ENCODE measurements at places on chromosomes 16 and 17.

DNA sequence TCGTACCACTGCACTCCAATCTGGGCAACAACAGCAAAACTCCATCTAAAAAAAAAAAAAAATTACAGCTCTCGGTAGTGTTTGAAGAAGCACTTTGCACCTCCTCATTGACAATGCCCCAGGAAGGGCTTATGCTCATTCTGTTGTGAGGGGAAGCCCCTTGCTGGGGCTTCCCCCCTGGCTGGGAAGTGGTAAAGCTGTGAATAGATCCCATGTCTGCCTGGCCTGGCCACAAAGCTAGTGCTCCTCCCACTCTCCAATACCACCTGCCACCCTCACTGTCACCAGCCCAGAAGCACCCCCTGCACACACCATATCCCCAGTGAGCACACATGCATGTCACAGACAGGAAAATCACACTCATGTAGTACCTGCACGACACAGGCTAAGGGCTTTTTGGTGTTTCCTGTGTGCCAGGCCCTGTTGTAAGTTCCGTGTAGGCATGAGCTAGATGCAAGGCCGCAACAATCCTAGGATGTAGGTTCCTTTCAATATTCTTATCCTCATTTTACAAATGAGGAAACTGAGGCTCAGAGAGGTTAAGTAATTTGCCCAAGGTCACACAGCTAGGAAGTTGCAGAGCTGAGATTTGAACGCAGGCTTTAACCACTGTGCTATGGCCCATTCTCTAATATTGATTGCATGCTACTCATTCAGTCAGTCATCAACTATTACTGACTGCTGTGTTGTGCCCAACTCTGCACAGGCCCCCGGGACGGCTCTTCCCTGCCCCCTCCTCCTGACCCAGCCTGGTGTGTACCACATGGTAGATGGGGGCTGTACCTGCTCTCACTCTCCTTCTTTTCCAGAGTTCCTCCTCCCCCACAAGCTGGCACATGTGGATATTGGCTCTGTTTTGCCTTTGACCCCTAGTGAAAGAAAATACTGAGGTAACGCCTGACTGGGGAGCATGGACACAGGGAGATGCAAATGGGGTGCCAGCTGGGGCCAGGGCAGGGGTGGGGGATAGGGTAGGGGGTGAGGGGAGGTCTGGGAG lies 11.9 kb upstream of the COL1A1 start:
- DNase-seq = no peak

DNA sequence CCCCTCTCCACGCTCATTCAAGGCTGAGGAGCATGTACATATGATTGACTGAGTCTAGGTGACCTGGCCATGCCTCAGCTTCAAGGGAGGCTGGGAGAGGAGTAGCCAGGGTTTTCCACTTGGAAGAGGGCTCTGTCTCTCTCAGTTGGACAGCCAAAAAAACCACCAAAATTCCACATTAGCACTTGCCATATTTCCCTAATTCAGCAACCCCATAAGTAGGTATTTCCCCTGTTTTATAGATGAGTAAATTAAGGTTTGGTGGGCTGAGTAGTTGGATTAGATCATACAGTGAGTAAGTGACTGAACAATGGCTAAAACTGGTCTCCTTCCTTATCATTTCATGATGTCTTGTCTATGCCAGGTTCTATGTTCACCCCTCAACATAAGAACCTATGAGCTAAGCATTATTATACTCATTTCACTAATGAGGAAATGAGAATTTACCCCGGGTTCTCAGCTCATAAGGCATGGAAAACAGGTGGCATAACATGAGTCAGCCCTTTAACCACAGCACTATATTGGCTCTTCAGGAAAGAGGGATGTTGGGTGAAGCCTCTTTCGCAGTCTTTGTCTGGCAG lies 68.0 kb upstream of the GAS7 start:
- no peak for DNase-seq

GRCh38 chr17:46773221-46773605 lies 45.3 kb downstream of the WNT3 start:
- no peak for DNase-seq

GRCh38 chr16:81564421-81564911 lies 119.9 kb downstream of the CMIP start:
- DNase-seq = no peak

- no peak for DNase-seq
Measured at GRCh38 chr16:20901436-20902112, 1.0 kb downstream of the LYRM1 start.

DNA sequence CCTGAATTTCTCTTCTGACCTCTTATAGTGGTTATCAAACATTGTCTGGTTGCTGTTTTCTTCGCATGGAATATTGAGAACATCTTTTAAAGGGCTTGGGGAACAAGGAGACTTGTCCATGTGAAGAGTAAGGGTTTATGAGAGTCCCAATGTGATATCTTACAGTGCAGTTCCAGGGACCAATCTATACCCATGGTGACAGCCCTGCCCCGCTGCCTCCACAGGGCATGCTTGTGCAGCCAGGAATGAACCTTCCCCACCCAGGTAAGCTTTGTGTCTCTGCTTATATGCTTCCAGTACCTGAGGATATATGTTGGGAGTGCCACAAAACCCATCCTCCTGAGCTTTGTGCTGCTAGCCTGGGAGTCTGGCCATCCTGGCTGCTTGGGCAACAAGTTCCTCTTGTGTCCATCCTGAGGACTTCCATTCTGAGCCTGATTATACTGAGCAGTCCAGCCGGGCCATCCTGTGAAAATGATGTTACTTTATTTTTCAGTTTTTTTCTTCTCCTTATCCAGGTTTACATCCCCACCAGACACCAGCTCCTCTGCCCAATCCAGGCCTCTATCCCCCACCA lies 9.5 kb upstream of the RAPGEFL1 start:
- DNase-seq = no peak

DNA sequence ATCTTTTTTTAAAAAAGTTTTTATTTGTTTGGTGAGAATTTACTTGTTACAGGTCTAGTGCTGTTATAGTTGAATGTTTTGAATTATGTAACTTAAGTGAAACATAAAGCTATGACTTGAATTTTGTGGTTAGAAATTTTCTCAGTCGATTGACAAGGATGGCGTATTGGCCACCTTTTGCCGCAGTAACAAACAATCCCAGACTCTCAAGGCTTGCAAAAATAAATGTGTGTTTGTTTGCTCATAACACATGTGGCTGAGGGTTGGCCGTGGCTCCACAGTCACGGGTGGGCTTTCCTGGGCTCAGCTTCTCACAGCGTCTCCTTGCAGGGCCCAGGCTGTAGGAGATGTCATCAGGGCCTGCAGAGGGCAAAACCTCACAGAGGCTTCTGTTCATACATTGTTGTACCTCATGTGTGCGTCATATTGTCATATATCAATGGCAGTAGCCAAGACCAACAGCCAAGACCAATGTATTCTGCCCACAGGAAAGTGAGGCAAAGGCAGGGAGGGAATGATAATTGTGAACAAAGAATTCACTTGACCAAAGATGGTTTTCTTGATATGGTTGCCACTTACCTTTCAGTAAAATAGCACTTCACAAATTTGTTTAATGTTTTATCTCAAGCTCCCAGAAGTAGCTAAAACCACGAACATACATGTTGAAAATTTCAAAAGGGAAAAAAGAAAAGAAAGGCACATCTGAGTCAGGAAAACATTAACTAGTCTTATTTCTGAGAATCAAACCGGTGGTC lies 93.5 kb downstream of the WWOX start:
- no peak for DNase-seq

GRCh38 chr16:55189682-55190636 lies 134.0 kb upstream of the IRX6 start:
- no peak for DNase-seq

GRCh38 chr16:14121872-14122271 lies 50.8 kb downstream of the MRTFB start:
- DNase-seq = no peak

DNA sequence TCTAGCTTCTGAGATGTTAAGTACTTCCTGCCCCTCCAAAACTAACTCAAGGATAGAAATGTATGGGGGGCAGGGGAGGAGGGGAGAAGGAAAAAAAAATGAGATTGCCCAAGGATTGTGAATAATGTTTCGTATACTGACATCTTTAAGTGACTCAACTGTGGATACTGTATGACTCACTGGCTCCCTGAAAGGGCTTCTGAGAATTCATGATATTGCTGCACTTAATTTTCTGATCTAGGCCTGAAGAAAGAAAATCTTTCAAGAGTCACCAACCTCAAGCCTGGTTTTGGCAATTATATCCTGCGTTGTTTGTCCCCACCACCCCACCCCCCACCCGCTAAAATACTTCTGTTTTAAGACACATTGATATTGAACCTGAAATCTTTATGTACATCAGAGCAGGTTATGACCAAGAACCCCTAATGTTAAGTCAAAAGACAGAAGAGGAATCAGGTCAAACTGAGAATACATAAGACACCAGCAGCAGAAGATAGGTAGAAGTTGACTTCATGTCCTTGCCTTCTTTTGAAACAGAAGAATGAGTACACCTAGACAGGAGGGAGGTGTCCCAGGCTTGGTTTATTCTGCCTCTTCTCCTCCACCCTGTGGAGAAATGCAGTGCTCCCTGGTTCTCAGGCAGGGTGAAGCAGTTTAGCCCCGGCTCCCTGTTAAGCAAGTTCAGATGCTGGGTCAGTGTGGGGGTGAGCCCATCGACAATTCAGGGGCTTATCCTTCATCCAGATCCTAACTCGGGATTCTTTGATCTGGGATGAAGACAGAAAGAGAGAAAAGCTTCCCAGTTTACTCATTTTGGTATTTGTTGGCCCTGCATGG lies 3.3 kb upstream of the FBXL20 start:
- DNase-seq = peak; percentile 60

GRCh38 chr17:7654832-7655540 lies 4.3 kb downstream of the ATP1B2 start:
- DNase-seq = no peak

DNA sequence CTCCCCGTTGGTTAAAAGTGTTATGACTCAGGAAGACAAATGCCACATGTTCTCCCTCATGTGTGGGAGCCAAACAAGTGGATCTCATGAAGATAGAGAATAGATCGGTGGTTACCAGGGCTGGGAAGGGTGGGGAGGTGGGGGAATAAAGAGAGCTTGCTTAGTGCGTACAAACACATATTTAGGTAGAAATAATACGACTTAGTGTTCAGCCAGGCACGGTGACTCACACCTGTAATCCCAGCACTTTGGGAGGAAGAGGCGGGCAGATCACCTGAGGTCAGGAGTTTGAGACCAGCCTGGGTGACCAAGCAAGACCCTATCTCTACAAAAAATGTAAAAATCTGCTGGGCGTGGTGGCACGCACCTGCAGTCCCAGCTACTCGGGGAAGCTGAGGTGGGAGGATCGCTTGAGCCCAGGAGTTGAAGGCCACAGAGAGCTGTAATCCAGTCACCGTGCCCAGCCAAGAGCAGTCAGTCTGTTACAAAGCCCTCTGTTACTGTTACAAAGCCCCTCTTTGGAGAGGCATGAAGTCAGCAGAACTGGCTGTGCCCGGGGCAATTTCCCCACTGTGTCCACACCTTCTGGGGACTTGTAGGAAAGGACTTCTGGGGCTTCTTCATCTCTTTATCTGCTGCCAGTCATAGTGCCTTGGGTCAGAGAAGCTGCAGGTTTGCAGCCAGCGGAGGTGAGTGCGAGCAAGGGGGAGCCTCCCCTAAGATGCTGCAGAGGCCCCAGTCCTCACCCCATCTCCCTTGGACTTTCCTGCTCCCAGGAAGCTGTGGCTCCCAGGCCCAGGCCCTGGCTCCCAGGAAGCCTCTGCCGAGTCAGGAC lies 4.3 kb upstream of the ALDH3A1 start:
- no peak for DNase-seq

- no peak for DNase-seq
Measured at GRCh38 chr16:49836668-49837067, 19.2 kb downstream of the ZNF423 start.

GRCh38 chr17:6374271-6374691 lies 60.6 kb downstream of the AIPL1 start:
- no peak for DNase-seq

- peak; percentile 83 for DNase-seq
Measured at GRCh38 chr16:84618581-84619460, 943 bp upstream of the COTL1 start.

- no peak for DNase-seq
Measured at GRCh38 chr16:65489531-65490023, 367.7 kb upstream of the CDH11 start.

DNA sequence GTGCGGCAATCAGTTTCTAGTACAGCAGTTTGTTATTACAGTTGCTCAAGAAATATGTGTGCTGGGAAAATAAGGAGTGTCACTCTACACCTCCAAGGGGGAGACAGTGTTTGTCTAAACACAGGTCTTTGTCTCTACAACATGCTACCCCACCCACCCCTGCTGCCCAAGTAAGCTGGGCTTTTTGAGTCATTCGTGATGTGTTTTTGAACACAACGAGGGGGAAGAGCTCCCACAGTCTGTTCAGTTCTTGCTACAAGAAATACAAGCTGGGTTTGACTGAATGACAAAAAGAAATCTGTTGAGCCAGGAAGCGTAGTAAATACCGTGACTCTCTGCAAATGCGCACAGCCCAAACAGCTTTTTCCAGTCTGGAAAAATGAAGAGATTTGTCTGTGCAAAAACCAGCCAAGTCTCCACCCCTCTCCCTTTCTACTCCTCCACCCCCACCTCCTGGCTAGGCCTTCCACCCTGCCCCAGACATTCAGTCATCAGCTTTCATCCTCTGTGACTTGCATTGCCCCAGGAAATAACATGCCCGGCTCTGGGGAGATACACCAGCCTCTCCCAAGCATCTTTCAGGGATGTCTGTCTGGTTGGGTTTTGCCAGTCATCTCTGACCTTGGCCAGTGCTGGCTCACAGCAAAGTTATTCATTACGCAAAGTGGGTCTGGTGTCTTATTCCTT lies 25.7 kb downstream of the CHD9 start:
- peak; percentile 75 for DNase-seq

DNA sequence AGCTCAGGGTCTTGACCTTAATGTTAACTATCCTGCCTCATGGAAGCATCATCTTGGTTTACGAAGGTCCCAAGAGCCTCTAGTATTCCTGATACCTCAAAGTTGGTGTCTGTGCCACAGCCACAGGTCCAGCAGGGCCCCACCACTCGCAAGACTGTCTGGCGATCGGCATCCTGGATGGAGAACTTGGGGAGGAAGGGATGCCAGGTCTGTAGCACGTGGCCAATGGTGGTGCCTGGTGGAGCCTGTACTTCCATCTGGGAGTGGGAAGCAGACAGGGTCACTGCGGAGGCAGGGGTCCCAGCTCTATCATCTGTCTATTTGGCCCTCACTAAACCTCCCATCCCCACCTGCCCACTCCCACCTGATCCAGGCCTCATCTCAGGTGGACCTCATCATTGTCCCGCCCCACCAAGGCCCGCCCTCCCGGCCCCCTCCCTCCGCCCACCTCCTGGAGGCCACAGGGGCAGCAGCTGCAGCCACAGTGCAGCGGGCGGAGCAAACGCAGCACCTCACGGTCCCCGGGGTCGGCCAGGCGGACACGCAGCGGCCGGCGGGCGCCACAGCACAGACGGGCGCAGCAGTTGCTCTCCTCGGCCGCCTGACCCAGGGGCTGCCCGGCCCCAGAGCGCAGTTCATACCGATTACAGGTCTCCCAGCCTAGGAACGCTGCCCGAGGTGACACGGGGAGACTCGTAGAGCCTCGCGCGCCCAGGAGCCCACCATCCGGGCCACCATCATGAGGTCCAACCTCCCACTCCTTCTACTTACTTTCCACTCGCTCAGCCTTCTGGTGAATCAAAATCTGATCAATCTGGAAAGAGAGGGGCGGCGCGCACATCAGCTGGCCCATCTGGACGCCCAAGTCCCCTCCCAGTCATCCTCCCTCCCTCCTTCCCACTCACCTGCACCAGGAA lies 1.4 kb downstream of the PLSCR3 start:
- DNase-seq = no peak
